ENCODE measurements at places on chromosomes 11 and 22.

DNA sequence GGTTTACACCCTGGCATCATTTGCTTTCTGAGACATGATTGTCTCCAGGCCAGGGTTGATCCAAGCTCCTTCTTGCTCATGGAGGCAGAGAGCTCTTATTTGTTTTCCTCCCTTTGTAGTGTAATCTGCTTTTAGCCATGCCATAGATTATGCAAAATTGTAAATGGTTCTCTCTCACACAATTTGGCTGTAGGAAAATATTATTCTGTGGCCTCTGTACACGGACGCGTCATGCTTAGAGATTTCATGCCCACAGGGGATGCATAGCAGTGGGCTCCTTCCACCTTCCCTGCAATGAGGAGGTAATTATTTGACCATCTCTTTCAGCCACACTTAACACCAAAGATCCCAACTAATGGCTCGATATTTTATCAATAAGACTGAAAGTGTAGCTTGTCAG is 37.7 kb upstream of the GNAZ start:
- DNase-seq: no peak

- DNase-seq: no peak
Measured at GRCh38 chr11:33307984-33308383, 50.8 kb downstream of the HIPK3 start.

DNA sequence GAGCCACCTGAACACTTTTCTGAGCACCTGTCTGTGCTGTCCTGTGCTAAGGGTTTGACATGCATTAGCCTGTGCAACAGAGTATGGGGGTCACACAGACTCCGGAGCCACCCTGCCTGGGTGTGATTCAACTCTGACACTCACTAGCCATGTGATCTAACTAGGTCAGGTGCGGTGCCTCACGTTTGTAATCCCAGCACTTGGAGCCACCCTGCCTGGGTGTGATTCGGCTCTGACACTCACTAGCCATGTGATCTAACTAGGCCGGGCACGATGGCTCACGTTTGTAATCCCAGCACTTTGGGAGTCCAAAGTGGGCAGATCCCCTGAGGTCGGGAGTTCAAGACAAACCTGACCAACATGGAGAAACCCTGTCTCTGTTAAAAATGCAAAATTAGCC is 11.4 kb downstream of the UBE2L6 start:
- no peak for DNase-seq

DNA sequence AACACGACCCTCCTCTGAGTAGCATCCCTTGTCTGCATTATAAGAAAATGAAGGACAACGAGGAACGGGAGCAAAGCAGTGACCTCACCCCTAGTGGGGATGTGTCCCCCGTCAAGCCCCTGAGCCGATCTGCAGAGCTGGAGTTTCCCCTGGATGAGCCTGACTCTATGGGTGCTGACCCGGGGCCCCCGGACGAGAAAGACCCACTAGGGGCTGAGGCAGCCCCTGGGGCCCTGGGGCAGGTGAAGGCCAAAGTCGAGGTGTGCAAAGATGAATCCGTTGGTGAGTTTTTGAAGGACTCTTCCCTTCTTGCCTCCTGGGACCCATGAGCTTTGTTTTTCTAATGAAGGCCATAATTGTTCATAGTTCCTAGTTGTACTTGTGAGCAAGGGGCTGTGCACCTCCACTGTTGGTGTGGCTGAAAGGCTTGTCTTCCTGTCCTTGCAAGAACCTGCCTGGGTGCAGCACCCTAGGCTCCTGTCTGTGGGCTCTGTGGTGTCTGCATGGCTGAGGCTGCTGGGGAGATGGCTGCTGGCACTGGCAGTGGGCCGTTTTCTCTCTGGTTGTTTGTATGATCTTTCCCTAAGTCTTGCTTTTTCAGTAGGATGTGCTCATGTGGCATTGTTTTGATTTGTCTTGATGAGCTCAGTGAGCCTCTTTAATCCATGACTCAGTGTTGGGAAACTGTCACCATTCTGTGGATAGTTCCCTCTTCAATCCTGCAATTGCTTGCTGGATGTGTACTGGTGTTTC is 10.1 kb downstream of the DGCR8 start:
- no peak for DNase-seq

DNA sequence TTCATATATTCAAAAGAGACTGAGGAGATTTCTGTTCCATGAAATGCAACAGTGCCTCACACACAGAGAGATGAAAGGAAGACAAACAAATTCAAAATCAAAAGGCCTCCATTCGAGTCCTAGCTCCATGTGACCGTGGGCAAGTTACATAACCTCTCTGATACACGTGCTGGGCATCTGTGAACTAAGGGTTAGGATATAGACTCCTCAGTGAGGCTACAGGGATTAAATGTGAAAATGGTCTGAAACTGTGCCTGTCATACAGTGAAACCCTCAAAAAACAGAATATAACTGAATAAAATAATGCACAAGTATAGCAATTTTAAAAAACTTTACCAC is 111.8 kb upstream of the MTMR2 start:
- DNase-seq: no peak

All from activated CD4-positive, alpha-beta T cell treated with anti-CD3 and anti-CD28 coated beads for 24 hours (primary cell).